Retinal pigment epithelial cell (primary cell): ENCODE measurements at places on chromosomes 7 and 10.

DNA sequence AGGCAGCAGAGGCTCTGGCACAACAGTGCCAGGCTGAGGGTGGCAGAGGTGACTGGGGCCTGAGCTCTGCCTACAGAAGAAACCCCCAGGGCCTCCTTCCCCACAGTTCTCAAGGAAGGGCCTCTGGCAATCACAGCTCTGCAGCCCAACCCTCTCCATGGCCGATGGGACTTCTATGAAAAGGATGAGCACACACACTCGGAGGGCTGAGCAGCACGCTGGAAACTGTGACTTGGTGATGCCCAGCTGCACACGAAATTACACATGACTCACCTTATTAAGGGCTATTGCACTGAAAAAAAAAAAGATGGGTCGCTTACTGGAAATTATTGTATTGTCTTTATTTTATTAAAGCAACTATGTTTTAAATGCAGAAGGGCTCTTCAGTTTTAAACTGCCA, 42.9 kb upstream of the LRRC18 start:
- DNase-seq: no peak

DNA sequence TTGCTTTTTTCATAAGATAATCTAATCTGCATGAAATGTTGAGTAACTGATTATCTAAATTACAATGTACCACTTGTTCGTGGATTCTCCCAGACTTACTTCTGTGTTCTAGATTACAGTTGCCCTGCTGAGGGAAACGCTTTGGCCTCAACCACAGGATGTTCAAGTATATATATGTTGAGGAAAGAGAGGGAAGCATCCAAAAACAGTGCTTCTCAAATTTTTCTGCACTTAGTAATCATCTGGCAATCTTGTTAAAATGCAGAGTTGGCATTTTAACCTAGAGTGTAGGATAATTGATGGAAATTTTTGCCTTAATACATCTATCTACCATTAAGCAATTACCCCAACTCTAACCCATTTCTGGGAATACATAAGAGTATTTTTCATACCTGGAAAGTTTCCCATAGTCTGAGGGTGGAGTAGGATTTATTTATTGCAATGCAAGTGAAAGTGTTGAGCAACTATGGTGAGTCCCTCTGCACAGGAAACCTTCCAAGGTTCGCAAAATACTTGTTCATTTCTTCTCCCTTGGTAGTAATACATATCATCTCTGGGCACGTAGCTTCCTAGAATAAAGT, 59.6 kb upstream of the C1GALT1 start:
- no peak for DNase-seq

DNA sequence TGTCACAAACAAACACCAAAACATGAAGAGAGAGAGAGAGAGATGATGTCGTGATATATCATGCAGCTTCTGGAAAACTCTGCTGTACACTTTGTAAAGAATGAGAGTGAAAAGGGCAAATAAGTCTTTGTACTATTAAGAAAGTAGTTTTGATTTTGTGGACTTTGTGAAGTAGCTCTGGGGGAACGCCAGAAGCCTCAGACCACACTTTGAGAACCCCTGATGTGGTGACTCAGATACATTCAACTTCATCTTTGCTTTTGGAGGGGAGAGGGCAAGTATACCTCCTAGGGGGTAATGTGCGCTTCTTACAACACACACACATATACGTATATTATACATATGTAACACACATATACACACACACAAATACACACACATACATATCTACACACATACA, 84.3 kb downstream of the GALNT17 start:
- no peak for DNase-seq

- DNase-seq: no peak
Measured at GRCh38 chr7:133025056-133025455, 56.8 kb downstream of the CHCHD3 start.

GRCh38 chr10:127813290-127813689, 76.3 kb downstream of the FOXI2 start:
- no peak for DNase-seq

GRCh38 chr7:114085313-114085591, 166.4 kb upstream of the PPP1R3A start:
- DNase-seq: no peak

DNA sequence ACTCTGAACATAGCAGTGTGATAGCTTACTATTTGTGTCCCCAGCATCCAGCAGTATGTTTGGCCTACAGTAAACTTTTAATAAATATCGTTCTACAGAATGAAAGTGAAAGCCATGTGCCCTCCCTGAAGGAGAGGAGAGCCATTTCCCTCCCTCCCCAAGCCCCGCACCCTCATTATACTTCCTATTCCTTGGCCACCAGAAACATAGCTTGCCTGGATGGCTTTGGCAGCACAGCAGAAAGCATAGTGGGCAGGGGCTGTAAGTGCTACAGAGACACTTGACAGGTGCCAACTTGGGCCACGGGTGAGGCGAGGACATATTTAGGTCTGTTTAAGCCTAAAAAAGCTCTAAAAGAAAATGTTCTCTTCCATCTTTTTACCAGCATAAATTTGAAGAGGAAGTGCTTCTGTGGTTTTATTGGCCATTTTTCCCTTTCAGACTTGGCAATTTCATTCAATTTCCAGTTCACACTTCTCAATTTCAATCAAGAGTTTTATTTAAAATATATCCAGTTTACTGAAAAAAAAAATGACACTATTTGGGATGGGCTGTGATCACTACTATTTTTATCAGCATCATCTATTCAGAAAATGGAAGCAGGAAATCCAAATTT, 12.7 kb downstream of the HHEX start:
- no peak for DNase-seq

DNA sequence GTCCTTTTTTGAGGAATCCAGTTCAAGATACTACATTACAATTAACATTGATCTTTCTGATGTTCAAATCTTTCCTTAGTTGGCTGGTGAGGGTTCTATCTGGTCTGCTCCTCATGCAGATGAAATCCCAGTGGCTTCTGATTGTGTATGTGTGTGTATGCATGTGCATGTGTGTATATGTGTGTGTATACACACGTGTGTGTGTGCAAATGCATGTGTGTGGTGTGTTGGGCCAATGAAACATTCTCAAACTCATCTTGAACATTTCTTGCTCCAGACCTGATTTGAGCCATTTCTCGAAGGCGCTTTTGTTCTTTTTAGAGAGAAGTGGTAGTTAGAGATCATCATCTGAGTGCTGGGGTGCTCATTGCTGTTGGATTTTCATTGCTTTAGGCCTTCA, 113.9 kb downstream of the GLRX3 start:
- no peak for DNase-seq
